Neural crest cell (in vitro differentiated cells): ENCODE measurements at places on chromosomes 12 and 14. TPM values are rescaled to one million over a fixed set of nuclear protein-coding genes. Genes with fewer than 3 reads are reported as not detected.

DNA sequence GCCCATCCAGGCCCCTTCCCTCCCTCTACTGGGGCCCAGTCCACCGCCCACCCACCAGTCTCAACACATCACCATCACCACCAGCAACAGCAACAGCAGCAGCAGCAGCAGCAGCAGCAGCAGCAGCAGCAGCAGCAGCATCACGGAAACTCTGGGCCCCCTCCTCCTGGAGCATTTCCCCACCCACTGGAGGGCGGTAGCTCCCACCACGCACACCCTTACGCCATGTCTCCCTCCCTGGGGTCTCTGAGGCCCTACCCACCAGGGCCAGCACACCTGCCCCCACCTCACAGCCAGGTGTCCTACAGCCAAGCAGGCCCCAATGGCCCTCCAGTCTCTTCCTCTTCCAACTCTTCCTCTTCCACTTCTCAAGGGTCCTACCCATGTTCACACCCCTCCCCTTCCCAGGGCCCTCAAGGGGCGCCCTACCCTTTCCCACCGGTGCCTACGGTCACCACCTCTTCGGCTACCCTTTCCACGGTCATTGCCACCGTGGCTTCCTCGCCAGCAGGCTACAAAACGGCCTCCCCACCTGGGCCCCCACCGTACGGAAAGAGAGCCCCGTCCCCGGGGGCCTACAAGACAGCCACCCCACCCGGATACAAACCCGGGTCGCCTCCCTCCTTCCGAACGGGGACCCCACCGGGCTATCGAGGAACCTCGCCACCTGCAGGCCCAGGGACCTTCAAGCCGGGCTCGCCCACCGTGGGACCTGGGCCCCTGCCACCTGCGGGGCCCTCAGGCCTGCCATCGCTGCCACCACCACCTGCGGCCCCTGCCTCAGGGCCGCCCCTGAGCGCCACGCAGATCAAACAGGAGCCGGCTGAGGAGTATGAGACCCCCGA, 6.8 kb upstream of the RNU7-1 start:
- DNase-seq: no peak

GRCh38 chr12:132559652-132560363, 50.6 kb downstream of the LRCOL1 start:
- DNase-seq: peak; percentile 57

DNA sequence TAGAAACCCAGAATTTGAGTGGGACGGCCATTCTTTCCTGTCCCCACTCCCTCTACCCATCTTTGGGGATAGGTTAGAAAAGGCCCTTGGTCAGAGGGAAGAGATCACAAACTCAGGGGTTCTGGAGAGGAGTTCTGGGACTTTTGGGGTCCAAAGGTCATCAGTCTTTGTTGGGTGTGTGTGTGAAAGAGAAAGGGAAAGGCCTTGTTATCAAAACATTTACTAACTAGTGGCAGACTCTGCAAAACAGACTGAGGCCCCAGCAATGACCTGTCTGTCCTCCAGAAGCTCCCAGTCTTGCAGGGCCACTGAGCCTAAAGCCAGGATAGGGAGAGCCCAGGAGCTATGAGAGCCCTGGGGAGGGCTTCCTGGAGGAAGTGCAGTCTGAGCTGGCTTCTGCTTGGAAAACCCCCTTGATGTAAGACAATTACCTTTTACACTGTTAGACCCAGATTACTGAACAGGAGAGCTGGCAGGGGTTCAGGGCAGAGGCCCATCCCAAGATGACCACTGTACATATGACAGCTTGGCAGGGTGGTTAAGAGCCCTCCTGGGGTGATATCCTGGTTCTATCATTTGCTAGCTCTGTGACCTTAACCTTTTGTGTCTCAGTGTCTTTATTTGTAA, 429.1 kb upstream of the CCDC196 start:
- no peak for DNase-seq

- DNase-seq: peak; percentile 6
These were observed 851 bp downstream of the HSP90B1 start for GRCh38 chr12:103930787-103931735.

Gene TMEM121
- 12.3 and 13.9 TPM in 2 replicates for total RNA-seq

Gene NOVA1
- total RNA-seq: 62.2 and 62.7 TPM in 2 replicates
